ENCODE measurements at places on chromosomes 2 and 18.

DNA sequence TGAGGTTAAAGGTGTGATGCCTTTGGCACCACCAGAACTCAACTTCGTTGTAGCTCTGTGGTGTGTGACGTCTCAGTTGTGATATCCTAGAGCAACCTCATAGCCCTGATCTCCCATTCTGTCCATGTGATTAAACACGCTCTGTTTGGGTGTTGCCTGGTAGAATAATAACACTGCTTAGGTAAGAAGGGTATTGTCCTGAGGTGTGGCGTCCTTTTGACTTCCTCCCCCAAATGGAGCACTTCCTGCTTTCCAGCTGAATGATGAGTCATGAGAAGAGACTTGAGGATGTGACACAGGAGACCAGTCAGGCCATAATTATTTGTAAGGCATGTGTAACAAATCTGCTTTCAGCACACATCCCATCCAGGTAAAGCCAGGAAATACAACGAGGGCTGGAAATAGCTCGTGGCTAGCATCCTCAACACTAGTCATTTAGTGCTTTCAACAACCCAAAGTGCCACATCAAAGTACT, 100.7 kb downstream of the RAPGEF4 start:
- ATAC-seq: no peak

DNA sequence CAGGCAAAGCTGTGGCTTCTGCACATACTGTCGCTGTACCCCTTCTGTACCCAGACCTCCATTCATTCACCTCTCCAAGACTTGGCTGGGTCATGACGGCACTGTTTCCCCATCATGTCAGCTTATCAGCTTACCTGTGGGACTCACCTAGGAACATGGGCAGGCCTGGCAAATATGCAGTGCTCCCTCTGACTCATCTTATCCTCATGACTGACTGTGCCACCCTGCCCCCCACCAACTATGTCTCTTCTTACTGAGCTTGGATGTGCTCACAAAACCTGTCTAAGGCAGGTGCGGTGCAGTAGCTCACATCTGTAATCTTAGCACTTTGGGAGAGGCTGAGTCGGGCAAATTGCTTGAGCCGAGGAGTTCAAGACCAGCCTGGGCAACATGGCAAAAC, 152.4 kb downstream of the MGAT5 start:
- no peak for ATAC-seq

DNA sequence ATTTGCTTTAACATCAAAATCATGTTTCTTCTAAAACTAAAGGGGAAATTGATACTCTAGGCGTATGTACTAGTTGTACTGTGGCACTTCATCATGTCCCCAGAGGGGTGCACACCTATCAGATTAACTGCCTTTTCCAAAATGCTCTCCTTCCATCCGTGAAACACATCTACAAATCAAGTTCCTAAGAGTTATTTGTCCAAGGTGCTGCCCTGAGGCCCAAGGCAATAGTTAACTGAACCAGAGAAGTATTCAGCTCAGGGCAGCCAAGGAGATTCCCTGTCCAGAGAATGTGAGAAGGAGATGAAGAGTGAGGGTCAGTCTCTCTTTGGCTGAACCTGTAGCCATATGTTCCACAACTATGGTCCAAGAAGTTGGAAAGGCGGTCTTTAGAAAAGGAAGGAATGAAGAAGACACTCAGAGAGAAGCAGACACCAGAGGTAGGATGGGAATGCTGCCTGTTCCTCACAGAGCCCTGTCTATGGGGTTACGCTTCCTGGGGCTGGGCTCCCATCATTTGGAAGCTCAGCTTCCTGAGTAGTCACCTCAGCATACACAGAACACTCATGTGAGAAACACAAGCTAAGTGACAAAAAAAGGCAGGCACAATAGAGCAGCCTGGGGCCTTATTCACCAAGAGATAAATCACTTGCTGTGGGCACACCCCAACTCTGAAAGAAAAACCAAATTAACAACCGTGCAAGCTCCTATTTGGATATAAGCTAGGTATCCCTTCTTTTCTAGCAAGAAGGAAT, 55.6 kb downstream of the ANKRD44 start:
- ATAC-seq: peak; percentile 65

DNA sequence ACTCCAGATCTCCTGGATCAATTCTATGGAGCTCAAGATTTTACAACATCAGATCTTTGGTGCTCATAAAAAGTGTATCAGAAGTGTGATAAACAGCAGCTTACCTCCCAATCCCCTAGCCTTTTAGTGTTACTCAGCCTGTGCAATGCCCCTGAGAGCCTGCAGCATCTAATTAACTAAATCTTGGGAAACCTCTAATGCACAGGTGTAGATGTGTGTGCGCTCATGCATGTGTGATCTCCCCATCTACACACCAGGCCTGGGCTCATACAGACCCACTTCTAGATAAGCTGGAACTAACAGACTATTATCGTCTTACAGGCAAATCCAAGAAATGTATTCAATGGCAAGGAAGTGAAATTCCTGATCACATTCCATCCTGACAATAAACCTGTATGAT, 7.5 kb downstream of the SUCLG1 start:
- no peak for ATAC-seq

DNA sequence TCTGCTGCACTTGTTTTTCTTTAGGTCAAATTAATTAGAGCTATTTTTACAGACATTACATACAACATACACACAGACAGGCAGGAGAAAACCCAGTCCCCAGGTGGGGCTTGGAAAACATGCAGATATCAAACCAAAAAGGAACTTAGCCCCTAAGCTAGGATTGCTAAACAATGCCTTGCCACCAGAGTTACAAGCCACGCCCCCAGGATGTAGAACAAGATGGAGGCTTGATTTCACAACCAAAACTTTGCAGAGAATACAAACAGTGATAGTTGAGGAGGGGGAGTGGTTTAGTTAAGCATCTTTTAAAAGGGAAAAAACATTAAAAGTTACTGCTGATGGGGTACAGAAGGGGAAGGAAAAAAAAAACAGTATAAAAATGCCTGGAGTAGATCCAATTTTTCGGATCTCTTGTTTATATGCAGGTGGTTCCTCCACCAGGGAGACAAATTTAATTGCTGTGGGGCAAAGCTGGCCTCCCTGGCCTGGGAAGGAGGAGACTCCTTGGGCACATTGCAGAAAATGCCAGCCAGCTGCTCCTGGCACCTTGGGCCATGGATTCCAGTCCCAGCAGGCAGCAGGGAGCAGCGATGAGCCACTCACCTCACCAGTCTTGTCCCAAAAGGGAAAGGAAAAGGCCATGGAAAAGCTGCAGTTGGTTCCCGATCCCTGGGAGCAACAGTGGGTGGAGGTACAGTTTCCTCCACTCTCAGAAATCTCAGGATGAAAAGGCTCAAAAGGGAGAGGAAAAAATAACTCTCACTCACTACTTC, 348.4 kb upstream of the REG3G start:
- ATAC-seq: no peak

DNA sequence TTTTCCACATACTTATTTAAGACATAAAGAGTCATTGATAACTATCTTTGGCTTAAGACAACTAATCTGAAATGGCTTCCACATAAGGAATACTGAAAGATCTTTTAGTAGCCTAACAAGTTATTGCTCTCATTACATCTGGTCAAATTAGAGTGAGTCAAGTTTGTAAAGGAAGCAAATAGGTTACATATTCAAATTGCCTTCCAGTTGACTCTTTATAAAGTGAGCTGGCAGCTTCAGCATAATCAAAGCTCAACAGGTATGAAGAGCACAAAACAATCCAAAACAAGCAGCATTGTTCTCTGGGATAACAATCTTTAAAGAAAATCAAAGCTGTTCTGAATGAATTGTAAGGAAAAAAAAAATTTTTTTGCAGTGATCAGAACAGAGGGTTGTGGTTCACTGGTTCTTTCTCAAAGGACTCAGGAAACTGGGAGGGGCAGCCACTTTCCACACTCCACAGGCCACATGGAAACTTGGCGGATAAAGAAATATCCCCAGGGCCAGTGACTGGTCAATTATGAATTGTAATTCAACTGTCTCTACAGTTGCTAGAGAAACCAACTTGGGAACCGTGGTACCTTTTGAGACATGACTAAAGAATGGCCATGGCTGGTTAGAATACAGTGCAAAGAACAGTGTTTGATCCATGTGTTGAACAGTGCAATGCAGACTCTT, 369.3 kb upstream of the KCNH7 start:
- no peak for ATAC-seq

- no peak for ATAC-seq
These were observed 305.3 kb downstream of the TMX3 start for GRCh38 chr18:68409576-68409975.

DNA sequence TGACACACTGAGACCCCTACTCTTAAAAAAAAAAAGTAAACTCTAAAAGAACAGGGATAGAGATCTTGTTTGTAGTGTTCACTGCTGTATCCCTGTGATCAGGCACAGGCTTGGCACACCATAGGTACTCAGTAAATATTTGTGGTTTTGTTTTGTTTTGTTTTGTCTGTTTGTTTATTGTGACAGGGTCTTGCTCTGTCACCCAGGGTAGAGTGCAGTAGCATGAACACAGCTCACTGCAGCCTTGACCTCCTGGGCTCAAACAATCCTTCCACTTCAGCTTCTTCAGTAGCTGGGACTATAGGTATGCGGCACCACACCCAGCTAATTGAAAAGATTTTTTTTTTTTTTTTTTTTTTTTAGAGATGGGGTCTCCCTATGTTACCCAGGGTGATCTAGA, 3.4 kb downstream of the FKBP1B start:
- no peak for ATAC-seq

GRCh38 chr2:67930156-67930555, 132.6 kb downstream of the C1D start:
- no peak for ATAC-seq

GRCh38 chr18:45119876-45120275, 439.2 kb downstream of the SETBP1 start:
- no peak for ATAC-seq

DNA sequence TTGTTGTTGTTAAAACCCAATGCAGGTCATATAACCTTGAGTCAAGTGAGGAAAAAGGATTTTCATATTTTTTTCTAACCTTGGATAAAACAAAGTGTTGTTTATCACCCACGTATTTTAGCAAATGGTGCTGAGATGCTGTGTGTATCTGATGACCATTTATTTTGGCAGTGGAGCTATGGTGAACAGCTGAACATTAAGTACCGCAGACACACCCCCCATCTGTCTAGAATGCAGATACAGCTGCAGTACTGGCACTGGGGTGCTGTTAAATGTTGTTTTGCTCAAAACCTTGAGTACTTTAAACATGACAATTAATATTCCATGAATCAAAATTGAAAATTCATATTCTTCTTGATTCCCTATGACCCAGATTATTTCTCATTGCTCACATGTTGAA, 773.3 kb upstream of the SLC39A10 start:
- no peak for ATAC-seq

GRCh38 chr2:21694079-21694878, 570.5 kb downstream of the TDRD15 start:
- ATAC-seq: no peak

- no peak for ATAC-seq
These were observed 649.0 kb upstream of the RAB6C start for GRCh38 chr2:129330504-129330903.

DNA sequence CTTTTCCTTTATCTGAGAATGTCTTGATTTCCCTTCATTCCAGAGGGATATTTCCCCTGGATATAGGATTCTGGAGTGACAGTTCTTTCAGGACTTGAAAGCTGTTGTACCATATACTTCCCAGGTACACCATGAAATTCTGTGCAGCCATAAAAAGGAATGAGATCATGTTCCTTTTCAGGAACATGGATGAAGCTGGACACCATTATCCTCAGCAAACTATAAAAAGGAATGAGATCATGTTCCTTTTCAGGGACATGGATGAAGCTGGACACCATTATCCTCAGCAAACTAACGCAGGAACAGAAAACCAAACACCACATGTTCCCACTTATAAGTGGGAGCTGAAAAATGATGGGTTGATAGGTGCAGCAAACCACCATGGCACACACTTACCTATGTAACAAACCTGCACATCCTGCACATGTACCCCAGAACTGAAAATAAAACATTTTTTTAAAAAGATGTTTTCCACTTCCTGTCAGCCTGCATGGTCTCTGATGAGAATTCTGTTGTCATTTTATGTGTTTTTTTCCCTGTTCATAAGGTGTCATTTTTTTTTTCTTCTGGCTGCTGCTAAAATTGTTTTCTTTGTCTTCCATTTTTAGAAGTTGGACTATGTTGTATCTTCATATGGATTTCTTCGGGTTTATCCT, 133.3 kb downstream of the DNAH6 start:
- ATAC-seq: no peak

DNA sequence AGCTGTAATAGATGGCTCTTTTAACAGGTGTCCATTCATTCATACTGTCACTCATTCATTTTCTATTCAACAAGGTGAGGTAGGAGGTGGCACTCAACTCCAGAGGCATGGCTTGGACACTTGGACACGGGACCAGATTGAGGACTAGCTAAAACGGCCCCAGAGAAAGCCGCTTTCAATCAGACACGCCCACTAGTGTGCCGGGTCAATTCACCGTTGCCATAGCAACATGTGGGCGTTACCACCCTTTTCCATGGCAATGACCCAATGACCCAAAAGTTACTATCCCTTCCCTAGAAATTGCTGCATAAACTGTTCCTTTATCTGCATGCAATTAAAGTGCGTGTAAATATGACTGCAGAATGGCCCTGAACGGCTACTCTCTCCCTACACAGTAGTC, 49.2 kb upstream of the LGALSL start:
- ATAC-seq: no peak

Data from activated T-helper 17 cell treated with anti-CD3 and anti-CD28 coated beads, Interleukin-2, amount 50 U/mL, for 72 hours (primary cell).